Stimulated activated CD8-positive, alpha-beta memory T cell treated with anti-CD3 and anti-CD28 coated beads, Interleukin-15, amount 100 ng/mL, for 24 hours (primary cell): ENCODE measurements at places on chromosomes 5 and 9.

DNA sequence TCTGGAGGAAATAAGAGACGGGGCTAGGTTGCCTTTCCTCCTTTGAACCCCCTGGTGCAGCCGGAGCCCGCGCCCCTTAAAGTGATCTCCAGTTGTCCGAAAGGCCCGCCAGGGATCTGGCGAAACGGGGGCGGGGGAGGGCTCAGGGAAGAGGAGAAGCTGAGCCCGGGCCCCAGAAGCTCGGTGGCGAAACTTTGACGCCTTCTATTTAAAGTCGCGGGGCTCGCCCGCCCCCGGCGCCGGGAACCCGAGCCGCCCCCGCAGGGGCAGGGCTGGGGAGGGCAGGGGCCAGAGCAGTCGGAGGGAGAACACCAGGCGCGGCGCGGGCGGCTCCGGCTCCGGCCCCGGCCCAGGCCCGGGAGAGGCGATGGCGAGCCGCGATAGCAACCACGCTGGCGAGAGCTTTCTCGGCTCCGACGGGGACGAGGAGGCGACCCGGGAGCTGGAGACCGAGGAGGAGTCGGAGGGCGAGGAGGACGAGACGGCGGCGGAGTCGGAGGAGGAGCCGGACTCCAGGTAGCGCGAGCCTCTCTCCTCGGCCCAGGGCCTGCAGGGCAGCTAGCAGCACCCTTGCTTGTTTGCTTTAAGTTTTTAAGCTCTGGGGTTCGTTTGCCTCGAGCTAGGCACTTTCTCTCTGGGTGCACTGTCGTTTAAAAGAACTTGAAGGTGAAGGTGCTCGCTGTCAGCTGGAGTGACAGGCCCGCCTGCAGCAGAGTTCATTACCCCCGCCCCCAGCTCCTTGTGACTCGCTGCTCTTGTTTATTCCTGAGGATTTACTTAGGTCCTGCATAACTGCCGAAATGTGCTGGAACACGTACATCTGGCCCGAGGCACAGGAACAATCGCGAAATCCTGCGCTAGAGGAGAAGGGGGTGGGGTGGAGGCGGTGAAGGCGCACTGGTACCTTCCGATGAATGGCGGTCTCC lies at the start of gene CMYA5:
Gene CMYA5 (plus strand): TSS at position 296 of the 926 bp plus-strand sequence. CDS start 72 bp downstream, at position 368.
- no peak for DNase-seq

DNA sequence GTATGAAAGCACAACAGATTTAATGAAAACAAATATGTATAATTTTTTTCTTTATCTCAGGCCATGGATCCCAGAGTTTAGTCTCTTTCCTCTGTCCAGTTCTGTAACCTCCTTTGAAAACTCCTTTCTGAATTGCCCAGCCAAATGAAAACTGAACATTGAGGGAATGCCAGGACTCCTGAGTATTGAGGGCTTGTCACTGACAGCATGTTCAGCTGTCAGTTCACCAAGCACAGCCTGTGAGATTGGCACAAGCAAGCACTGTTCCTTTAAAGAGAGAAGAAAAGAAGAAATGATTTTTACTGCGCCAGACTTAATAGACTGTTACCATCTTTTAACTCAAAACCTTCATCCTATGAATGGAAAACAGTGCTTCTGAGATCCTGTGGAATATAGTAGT lies 27.3 kb downstream of the TTC1 start:
- no peak for DNase-seq

DNA sequence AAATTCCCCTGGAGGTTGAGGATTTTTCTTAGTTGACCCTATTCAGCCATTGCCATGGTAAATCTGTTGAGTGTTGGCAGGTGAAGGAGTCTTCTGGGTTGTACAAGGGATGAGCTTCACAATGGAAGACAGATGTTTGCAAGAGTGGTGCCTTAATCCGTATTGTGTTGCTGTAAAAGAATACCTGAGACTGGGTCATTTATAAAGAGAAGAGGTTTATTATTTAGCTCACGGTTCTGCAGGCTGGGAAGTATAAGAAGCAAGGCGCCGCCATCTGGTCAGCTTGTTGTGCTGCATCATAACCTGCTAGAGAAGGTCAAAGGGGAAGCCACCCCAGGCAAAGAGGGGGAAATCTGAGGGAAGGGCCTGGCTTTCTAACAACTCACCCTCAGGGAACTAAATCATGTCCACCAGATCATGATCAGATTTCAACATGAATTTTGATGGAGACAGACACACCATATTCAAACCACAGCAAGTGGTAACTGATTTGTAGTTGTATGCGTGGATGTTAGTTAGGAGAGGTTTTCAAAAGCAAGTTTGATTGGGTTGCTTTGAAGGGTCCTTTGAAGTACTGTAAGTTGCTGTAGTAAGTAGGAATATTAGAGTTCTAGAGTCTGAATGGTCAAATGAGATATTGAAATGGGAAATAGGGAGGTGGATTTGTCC lies 2.5 kb downstream of the TNPO1 start:
- DNase-seq: no peak

DNA sequence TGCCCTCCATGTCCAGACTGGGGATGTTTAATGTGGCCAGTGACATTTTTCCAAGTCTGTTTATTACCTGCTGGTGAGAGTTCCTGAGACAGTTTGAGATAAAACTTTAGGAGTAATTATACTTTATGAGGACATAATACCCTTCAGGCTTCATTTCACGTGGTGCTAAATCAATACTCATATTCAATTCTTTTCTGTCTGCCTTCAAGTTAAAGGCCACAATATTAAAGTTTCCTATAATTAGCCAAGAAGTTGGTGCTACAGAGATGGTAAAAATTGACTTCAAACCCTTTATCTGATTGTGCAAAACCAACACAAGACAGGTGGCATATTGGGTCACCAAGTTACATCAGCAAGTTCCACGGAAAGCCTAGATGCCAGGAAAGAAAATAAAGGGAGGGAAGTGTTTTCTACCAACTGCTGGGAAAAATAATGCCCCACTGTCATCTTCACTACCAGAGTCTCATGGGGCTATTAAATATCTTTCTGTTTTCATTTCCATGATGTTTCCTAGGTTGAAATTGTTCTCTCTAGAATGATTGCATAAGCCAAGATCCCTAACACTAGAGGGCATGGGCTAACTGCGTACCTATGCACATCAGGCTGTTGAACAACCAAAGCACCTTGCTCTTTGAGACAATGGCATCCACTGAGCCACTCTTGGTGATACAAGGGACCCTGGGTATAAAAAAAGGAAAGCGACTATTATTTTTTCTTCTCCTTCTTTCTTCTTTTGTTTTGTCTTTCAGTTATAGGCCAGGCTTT lies 68.7 kb downstream of the INSYN2B start:
- DNase-seq: no peak

GRCh38 chr5:17801595-17801994 lies 167.3 kb downstream of the TAF11L14 start:
- DNase-seq: no peak

GRCh38 chr9:126397056-126397455 lies 70.4 kb downstream of the MVB12B start:
- peak; percentile 10 for DNase-seq

- DNase-seq: no peak
Observed at GRCh38 chr5:4372481-4372880, 767.6 kb upstream of the ADAMTS16 start.

DNA sequence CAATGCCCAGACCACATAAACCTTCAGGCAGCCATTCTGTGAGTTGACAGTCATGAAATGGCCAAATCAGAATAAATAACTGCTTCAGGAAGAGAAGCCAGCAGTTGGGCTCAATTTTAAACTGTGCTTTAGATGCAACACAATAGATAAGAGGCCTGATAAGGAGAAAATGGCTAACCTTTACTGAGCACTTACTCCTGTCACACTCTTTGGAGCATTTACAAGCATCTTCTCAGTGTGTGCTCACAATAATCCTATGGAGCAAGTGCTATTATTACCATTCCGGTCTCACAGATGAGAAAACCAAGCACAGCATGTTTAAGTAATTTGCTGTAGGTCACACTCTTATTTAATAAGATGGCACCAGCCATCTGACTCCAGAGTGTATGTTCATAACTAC lies 11.5 kb upstream of the SH3RF2 start:
- DNase-seq: no peak

DNA sequence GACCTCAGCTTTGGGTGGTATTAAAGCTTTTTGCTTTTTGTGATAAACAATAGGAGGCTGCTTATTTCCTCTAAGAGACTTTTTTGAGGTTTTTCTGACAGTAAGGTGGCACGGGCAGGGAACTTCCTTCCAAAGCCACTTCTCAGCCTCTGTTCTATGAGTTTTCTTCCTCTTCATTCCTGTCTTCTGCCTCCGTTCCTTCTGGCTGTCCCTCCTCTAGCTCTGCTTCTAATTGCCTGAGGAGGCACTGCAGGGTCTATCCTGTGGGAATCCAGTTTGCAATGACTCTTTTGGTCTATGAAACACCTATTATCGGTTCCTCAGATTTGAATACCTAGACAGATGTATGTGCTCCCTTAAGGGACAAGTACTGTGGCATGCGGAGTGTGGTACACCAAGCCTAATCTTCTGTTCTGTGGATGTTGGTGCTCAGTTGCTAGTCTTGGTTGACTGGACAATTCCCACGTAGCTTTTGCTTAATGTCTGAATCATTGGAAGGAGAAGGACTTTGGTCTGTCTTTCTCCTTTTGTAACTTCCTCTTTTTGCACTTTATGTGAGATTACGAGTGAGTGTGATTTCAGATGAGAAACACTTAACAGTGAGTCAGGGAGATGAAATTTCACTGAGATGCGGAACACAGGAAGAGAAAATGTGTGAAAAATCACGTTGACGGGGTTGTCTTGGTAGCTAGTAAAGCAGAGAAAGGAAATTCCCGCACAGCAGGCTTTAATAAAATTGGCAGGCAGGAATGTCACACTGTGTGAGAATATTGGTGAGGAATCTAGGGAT lies 305.2 kb downstream of the EFNA5 start:
- DNase-seq: no peak

GRCh38 chr5:146703499-146703898 lies 175.1 kb downstream of the PPP2R2B start:
- DNase-seq: no peak

DNA sequence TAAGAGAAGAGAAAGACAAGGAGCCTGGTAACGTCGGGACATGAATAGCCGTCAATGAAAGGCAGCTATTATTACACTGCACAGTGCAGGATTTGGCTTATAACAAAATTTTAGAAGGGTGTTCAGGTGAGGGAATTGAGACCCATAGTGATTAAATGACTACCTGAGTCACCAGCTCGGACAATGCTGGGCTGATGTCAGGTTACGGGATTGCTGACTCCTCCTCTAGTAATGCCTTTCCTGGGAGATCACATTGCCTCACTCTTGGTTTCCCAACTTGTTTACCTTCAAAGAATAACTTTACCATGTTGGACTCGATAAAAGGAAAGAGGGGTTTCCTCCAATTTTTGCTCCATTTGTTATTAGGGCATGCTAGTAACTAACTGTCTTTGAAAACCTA lies 132.6 kb downstream of the GHR start:
- no peak for DNase-seq

- no peak for DNase-seq
Observed at GRCh38 chr5:149749481-149750365, 19.6 kb downstream of the PPARGC1B start.

GRCh38 chr5:142642427-142642826 lies 43.5 kb downstream of the FGF1 start:
- DNase-seq: no peak

GRCh38 chr9:16337322-16338029 lies 533.0 kb downstream of the BNC2 start:
- no peak for DNase-seq
